ENCODE measurements at places on chromosomes 12 and 14. TPM values are rescaled to one million over a fixed set of nuclear protein-coding genes. Genes with fewer than 3 reads are reported as not detected.

The TSPAN19 gene
- 0.58 TPM for polyA plus RNA-seq

GRCh38 chr14:103594265-103594664 lies 31.5 kb downstream of the COA8 start:
- no peak for DNase-seq

DNA sequence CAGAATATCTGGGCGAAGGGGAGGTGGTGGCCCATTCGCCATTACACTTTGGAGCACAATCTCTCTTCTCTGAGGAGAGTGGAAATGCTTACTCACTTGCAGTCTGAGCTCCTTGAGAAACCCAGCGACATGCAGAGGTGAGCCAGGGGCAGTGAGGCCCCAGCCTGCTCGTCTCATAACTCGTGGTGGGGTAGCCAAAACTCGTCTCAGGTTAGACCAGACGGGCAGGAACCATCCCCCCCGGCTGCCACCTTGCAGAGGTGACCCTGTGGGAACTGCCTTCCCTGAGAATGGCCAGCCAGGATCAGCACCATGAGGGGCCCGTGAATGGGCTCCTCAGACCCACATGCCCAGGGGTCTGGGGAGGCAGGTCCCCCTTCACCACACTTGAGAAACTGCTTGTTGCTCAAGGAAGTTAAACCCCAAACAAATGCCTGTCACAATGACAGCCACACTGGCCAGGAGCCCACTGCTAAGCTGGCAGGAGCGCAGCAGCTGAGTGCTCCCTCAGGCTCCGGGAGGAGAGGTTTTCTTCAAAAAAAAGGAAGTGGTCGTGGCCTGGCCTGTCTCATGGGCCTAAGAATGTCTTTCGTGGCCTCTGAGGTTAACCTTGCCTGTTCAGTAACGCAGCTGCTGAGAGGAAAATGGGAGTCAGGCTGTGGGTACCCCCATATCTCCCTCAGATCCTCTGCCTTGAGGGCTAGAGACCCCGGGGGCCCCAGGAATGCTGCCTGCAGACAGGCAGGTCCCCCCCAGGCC lies 9.2 kb upstream of the ALDH2 start:
- no peak for DNase-seq

The FSCB gene
- not detected for polyA plus RNA-seq
